Panc1 (cell line): ENCODE measurements at places on chromosomes 5 and 9.

GRCh38 chr5:109855056-109855455 lies 165.3 kb downstream of the MAN2A1 start:
- DNase-seq = no peak

DNA sequence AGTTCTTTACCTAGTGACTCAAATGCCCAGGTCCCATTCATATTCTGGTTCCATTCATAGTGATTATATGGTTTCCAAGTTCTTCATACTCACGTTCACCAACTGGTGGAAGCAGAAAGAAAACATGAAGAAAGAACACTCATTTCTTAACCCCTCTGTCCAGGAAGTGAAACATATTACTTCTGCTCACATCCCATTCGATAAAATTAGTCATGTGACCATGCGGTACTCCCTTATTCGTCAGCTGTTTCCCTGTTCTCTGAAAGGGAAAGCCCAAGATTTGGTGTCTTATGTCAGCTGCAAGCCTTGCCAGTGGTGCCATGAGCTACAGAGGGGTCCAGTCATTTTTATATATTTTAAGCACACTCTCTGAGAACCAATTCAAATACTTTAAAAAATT lies 387.0 kb upstream of the DMAC1 start:
- no peak for DNase-seq

GRCh38 chr9:76558465-76558864 lies 99.5 kb downstream of the GCNT1 start:
- no peak for DNase-seq

DNA sequence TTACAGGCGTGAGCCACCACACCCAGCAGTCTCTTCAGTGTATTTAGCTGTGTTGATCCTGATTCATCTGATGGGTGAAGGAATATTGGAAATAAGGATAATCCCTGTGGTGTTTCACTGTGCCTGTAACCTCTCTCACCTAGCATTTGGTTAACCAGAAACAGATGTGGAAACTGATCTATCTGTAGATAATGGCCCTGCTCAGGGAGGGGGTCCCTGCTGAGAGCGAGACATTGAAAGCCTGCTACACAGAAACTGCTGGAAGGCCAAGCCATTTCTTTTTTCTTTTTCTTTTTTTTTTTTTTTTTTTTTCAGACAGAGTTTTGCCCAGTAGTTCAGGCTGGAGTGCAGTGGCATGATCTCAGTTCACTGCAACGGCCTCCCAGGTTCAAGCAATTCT lies 28.4 kb downstream of the QRFP start:
- DNase-seq = no peak

- no peak for DNase-seq
Observed at GRCh38 chr9:120579139-120580050, 572 bp downstream of the CDK5RAP2 start.

GRCh38 chr5:167485061-167485774 lies 806.2 kb upstream of the WWC1 start:
- DNase-seq = no peak

DNA sequence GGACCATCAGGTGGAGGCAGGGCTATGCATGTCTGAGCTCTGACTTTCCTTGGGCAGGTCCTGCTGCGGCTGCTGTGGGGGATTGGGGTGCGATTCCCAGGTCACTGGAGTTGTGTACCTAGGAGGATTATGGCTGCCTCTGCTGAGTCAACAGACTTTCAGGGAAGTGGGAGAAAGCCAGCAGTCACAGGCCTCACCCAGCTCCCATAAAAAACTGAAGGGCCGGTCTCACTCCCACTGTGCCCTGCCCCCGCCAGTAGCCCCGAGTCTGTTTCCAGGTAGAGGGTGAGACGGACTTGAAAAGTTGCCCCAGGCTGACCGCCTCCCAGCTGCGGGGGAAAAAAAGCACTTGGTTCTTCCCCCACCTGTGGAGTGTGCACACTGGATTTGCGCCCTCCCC lies 76.7 kb downstream of the FAM170A start:
- no peak for DNase-seq

- DNase-seq = no peak
Observed at GRCh38 chr5:136457390-136458013, 92.2 kb upstream of the TRPC7 start.

DNA sequence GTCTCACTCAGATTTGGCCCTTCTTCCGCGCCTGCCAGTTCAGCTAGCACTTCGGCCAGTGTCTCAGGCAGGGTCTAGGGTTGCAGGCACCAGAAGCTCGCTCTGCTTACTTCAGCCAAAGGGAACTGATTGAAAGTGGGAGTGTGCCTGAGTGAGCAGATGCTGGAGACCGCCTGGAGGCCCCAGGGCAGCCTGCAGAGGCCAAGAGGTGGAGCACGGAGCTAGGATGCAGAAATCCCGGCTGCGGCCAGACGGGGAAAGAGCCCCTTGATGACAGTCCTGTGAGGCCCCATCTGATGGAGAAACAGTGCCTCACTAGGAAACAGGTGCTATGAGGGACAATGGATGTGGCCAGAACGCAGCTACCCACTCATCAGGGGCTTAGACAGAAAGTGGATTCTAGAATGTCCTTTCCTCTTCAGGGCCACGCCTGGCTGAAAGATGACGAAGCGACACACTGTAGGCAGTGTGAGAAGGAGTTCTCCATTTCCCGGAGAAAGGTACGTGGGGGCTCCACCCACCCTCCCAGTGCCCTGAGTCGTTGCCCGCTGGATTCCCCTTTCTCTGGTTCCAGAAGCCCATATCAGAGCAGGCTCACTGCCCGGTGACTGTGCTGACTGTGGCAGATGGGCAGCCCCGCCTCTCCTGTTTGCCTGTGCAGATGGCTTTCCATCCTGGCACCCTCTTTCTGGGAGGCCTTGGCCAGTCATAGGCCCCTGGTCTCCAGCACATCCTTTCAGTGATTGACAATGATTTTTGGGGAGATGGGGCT lies 16.1 kb downstream of the HNRNPH1 start:
- DNase-seq = no peak

DNA sequence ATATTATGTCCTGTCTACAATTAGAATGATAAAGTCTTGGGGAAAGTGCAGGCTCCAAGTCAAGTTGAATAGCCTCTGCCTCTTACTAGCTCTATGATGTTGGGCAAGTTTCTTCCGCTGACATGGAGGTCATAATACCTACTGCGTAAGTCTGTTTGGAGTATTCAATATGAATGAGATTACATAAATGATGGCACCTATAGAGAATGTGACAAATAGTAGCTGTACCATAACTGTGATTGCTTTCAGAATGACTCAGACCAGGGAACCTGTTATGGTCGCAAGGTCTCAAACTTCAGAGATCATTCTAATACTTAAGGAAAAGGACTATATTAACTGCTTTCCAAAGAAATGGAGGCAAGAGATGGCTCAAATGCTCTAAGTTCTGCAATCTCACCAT lies 94.0 kb upstream of the ABCA1 start:
- no peak for DNase-seq

- DNase-seq = no peak
Observed at GRCh38 chr9:79581794-79582193, 10.0 kb downstream of the TLE4 start.

DNA sequence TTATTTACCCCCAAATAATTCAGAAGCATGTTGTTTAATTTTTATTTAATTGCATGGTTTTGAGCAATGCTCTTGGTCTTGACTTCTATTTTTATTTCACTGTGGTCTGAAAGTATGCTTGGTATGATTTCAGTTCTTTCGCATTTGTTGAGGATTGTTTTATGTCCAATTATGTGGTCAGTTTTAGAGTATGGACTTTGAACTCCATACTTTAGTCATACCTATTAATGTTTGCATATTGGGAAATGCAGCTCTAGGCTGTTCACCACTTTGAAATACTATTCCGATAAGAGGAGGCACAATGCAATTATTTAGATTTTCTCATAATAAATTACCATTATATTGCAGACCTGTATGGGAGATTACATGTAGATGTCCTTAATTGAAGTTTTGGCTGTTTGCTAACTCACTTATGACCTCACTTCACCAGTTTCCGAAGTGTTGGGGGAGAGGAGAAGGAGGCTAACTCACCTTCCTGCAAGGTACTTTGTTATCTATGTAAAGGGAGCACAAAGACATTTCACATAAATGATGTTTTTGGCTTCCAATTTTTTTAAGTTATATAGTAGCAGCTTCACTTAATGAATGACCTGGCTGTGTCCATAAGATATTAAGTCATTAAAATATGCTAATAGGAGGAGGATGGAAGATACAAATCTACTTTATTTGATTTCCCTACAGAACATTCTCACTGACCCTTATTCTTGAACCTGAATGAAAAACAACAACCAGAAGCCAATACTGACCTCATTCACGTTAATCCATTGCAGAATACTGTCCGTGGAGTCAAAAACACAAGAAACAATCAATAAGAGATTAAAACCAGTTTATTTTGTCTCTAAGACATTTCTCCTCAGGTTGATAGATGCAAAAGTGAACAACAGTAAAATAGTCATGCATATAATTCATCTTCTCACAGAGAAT lies 970.3 kb upstream of the ARRDC3 start:
- no peak for DNase-seq

DNA sequence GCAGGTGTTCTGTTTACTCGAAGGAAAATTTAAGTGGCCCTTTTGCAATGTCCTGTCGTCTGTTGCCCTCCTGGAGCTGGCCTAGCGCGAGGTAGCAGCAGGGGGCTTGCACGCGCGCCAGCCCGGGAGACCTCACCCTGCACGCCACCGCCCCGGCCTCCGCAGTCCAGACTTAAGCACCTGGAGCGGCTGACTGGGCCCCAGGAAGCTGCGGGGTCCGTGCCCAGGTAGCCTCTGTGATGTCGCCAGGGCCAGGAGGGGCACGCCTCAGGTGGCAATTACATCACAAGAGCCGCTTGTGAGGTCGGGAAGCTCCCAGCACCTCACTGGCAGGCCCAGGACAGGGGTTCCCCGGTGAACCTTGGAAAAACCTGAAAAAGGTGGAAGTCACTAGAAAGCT lies at the start of gene SAXO1:
Gene SAXO1, minus strand, starts transcription at position 195 of the 400 bp plus-strand sequence. CDS start 301 bp downstream, outside the sequence.
- no peak for DNase-seq

DNA sequence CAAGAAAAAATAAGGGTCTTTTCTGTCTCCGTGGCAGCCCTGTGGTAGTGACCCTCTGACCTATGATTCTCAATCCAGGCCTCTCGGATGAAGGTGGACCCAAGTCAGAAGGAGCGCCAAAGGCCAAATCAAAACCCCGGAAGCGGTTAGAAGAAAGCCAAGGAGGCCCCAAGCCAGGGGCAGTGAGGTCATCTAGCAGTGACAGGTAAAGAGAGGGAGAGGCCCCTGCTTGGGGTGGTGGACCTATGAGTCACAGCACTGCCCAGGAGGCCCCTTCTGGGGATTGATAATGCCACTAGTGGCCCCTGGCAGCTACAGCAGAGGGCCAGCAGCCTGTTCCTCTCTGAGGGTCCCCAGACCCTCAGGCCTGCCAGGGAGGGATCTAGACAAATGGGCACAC lies 6.4 kb upstream of the SLC2A8 start:
- no peak for DNase-seq

GRCh38 chr9:91164724-91165520 lies 196.8 kb downstream of the AUH start:
- no peak for DNase-seq

DNA sequence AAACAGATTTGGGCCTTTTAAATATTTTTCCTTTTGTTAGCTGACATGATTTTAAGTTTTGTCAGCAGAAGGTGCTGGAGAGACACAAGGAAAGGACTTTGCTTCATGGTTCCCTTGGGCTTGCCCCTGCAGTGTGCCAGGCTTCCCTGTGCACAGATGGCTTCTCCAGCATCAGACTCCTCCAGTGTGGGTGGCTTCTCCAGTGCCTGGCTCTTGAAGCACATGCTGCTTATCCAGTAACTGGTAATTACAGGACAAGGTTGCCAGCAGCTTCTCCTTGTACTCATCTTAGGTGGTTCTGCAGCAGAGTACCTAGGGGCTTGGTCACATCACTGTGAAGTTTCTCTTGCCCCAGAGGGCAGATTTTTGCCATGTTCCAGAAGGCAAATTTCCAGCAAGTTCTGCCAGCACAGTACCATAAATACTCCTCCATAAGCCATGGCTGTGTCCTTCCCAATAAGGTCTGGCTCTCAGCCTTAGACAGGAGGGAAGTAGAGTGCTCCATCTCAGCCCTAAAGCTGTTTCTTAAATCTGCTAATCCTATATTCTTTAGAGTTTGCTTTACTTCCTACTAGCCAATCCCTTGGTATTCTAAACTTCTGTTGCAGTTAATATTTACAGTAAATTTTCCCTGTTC lies 62.4 kb downstream of the PJA2 start:
- no peak for DNase-seq

GRCh38 chr9:16726718-16727451 lies 143.6 kb downstream of the BNC2 start:
- DNase-seq = no peak

DNA sequence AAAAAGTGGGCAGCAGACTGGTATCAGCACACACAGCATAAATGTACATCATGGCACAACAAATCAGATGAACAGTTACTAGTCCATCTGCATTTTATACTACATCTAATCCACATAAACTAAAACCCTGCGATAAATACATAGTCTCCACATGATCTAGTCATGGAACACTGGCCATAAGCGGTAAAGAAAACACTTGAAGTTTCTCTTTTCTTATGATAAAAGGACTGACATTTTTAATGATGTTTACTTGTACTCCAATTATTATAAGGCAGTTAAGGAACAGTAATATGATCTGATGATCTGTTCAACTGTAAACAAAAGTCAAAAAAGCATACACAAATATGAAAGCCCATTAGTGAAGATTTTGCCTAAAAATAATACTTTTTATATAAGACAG lies 112.5 kb downstream of the MPDZ start:
- no peak for DNase-seq

GRCh38 chr5:56818450-56819037 lies 3.2 kb downstream of the MAP3K1 start:
- DNase-seq = no peak

DNA sequence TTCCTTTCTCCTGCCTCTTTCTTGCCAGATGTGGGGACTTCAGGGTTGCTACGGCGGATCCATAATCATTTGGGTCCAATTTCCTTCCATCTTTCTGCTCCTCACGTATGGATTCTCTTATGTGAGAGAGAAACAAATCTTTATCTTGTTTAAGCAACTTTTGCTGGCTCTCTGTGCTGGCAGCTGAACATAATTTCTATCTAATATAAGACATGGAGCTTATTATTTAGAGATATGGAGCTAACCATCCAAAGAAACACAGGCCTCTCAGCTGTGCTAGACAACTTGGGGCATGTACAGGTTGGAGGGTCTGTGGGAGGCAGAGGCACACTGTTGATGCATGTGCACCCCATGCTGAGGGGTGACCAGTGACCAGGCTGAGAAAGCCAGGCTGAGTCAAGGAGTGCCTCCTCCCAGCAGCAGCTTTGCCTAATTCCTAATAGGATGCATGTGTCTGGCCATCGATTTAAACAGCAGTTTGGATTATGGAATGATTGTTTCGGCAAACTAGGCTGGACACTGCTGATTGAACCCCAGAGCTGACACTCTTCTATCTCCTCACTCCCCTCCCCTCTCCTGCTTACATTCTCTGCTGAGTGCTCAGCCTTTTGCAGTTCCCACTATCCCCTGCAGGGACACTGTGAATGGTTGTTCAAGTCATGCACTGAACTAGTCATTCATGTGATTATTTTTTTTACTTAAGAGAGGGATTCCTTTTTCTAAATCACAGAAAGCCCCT lies 195.8 kb downstream of the ERCC6L2 start:
- no peak for DNase-seq

GRCh38 chr5:181204113-181204825 lies 727 bp downstream of the TRIM7 start:
- DNase-seq = no peak

- DNase-seq = no peak
Observed at GRCh38 chr9:78541868-78542443, 245.0 kb downstream of the PSAT1 start.

- DNase-seq = no peak
Observed at GRCh38 chr5:115977096-115977495, 14.8 kb downstream of the LVRN start.

- DNase-seq = no peak
Observed at GRCh38 chr9:15077946-15078729, 167.9 kb upstream of the FREM1 start.
